ENCODE measurements at places on chromosomes 3 and 15. TPM values are rescaled to one million over a fixed set of nuclear protein-coding genes. Genes with fewer than 3 reads are reported as not detected.

Gene IQCF5
- not detected for total RNA-seq

Gene LRIG1
- total RNA-seq: 6.3 TPM

Gene RYK
- total RNA-seq: 27.1 TPM

Gene CCR9
- total RNA-seq: not detected

Gene DNAH1
- 0.84 TPM for total RNA-seq

Gene TRH
- not detected for total RNA-seq

Gene ISY1
- total RNA-seq: 19.4 TPM

Gene ALDH1L1
- 0.36 TPM for total RNA-seq

Gene RAB6B
- total RNA-seq: 2.6 TPM

Gene ISG20
- total RNA-seq: 41.2 TPM

Gene PLAAT1
- 0.16 TPM for total RNA-seq

Gene PRICKLE2
- total RNA-seq: 2.2 TPM

Gene UBL7
- total RNA-seq: 41.8 TPM

Gene AQP9
- total RNA-seq: 0.05 TPM

Gene CCR3
- total RNA-seq: not detected
